ENCODE measurements at places on chromosomes 7 and 10. TPM values are rescaled to one million over a fixed set of nuclear protein-coding genes. Genes with fewer than 3 reads are reported as not detected.

Gene HKDC1
- total RNA-seq, result not detected

Gene HIF1AN
- total RNA-seq, result 13.2 TPM

DNA sequence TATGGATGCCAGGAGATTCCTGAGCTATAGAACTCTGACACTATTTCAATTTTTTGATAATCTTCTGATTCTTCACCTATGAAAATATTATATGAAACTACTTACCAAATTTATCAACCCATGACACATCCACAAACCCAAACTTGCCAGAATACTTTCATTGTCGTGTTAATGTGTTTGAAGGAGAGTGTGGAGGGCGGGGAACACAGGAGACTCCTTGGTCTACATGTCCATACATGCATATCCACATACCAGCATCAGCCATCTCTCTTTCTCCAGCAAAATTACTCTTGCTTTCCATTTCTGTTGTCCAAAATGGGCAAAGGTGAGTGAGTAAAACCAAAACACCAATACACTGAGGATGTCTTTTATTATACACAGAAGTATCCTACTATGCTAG, 23.5 kb upstream of the BPGM start:
- DNase-seq, result no peak

Gene MYO1G
- total RNA-seq, result 6.5 TPM

DNA sequence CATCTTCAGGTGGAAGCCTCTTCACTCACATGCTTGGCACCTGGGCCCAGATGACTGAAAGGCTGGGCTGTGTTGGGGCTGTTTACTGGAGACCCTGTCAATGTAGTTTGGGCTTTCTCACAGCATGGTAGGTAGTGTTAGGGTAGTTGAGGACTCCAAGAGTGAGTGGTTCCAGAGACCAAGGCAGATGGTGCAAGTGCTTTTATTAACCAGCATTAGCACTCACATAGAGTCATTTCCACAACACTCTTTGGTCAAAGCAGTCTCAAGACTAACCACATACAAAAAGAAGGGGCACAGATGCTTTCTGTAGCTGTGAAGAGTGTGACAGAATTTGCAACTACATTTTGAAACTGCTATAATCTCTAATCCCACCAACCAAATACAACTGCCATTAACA, 135.0 kb downstream of the RTKN2 start:
- DNase-seq, result no peak

Gene DKK1
- 26.5 TPM for total RNA-seq

Gene ZNF727
- 3.1 TPM for total RNA-seq
